Caco-2 (cell line): ENCODE measurements at places on chromosomes 7 and 10.
A peak's percentile ranks its signal among the peaks of the same experiment; 100 is the strongest.

GRCh38 chr10:78332012-78332411, 298.3 kb downstream of the RPS24 start:
- DNase-seq, result no peak

GRCh38 chr7:155190688-155191087, 107.0 kb upstream of the INSIG1 start:
- DNase-seq, result peak; percentile 82

DNA sequence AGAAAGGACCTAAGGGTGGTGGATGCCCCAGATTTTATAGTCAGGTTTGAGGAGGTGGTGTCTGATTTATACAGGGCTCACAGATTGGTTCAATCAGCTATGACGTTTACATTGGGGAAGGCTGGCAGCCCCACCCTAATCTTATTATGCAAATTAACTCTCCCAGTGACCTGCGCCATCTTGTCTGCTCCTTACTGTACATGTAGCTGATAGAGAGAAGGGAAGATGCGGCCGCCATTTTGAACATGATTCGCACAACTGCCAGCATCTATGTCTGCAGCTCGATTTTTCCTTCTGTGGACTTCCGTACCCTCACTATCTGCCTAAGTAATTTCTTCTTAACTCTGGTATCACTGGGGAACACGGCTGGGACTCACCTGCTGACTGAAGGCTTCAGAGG, 619.0 kb upstream of the DPP6 start:
- DNase-seq, result no peak

DNA sequence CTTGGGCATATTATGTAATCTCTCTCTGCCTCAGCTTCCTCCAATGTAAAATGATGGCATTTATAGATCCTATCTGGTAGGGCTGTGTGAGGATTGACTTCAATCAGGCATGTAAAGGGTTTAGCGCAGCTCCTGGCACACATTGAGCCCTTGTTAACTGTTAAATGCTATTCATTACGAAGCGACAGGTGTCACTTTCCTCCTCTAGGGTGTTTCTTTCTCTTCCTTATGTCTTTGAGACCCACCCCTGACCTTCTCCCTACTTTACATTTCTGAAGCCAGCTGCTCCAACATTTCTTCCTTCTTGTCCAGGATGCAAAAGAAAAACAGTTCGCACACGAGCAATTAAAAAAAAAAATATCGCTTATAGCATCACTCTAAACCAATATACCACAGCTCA, 5.7 kb upstream of the R3HCC1L start:
- no peak for DNase-seq

- no peak for DNase-seq
These were observed 5.6 kb upstream of the PCGF5 start for GRCh38 chr10:91214911-91215310.

GRCh38 chr10:33100781-33101391, 142.9 kb upstream of the ITGB1 start:
- DNase-seq, result no peak

DNA sequence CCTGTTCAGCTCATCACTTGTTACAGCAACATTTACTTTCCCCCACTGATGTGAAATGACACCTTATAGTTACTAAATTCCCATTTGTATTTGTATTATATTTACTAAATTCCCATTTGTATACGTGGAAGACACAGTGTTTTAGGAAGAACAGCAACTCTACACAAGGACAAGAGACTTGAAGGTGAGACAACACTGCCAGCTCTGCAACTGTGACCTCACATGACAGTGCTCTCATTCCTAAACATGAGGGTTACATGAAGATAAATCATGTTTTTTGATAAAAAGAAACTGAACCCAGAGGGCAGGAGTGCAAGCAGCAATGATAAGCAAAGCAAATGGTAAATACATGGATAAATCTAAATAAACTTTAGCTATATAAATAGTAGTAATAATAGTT, 60.3 kb downstream of the ATAD1 start:
- no peak for DNase-seq

- no peak for DNase-seq
These were observed 578.5 kb downstream of the SH2D4B start for GRCh38 chr10:81116201-81116600.

DNA sequence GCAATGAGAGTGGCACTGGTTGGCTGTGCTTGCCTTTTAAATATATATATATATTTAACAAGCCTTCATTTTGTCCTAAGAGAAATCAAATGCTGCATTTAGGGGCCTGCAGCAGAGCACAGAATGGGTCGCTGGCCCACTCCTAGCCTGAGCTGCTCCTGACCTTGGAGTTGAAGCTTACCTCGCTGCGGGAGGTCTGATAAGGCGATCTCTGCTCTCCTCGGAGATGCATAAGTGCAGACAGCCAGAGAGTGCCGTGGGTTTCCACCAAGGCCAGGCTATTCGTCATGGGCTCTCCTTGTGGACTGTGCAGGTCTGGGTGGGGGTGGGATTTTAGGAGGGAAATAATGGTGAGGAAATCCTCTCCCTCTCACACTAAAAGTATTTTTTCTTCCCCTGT, 99.5 kb upstream of the IKZF1 start:
- DNase-seq, result no peak

DNA sequence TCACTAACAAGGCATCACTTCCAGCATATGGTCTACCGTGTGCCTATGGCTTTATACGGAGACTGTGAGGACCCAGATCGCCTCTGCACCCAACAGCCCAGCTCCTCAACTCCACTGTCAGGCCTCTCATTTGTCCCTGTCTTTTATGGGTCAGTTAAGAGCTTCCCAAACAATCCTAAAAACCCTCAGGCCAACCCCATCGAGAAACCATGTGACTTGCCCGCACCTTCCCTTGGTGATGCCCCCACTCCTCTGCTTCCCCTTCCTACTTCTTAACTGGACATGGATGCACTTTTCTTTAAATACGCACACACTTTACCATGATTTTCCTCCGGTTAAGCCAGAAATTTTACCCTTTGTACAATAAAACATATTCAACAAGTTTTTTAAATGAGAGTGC, 46.8 kb downstream of the BAIAP2L1 start:
- DNase-seq, result no peak

DNA sequence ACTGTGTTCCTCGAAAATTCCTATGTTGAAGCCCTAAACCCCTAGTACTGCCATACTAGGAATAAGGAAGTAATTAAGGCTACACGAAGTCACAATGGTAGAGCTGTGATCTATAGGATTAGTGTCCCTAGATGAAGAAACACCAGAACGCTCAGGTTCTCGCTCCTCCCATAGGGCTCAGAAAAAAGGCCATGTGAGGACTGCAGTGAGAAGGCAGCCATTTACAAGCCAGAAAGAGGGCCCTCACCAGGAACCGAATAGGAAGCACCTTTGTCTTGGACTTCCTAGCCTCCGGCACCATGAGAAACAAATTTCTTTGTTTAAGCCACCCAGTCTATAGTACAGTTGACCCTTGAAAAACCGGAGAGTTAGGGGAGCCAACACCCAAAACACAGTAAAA, 46.2 kb downstream of the CACUL1 start:
- no peak for DNase-seq

DNA sequence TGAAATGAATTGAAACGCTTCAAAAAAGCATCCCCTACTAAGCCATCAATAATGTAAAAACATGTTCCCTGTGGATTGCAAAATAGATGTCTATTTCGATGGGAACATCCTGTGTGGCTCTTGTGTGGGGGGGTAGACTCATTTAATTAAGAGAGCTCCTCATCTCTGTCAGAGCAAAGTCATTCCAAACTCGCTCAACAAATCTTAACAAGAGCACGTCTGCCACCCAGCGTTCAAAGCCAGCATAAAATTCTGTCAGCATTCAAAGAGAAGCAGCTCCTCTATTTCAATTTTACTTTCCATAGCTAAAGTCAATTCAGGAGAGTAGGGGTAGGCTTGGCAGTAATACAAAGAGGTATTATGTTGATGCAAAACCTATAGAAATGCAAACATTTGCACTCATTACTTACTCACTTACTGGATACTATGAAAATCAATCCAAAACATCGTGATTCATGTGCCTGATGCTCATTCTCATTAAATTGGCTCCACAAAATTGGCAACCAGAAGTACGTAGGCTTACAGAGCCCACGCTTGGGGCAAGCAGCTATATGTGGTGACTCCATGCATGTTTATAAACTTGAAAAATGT, 114.9 kb downstream of the IPMK start:
- DNase-seq, result peak; percentile 71

DNA sequence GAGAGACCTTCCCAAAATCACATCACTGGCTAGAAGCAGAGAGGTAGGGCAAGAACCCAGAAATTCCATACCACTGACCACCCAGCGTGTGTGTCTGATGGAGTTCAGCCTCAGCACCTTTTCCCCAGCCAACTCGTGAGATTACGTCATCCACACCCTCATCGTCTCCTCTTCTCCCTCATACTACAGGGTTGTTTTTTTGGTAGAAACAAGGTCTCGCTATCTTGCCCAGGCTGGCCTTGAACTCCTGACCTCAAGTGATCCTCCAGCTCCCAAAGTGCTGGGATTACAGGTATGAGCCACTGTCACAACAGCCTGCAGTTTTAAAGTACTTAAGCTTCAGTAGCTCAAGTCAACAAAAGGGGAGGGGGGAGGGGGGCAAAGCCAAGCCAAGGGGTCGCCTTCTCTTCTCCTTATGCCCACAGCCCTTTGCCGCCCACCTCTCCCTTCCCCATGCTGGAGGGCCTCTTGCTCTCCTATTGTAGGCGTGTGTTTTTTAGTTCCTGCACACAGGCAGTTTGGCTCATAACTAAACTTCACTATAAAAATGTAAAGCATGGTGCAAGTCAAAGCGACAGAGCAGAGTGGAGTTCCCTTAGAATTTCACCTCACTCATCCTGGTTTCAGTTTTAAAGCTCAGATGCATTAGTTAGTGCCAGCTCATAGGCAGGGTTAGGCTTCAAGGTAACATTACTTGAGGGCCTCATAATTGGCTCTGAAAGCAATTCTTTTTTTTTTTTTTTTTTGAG, 5.2 kb upstream of the PRDX3 start:
- no peak for DNase-seq

- DNase-seq, result no peak
These were observed 563.0 kb downstream of the TCERG1L start for GRCh38 chr10:130748409-130749057.

- peak; percentile 70 for DNase-seq
These were observed 50.3 kb downstream of the PALD1 start for GRCh38 chr10:70528741-70529362.

DNA sequence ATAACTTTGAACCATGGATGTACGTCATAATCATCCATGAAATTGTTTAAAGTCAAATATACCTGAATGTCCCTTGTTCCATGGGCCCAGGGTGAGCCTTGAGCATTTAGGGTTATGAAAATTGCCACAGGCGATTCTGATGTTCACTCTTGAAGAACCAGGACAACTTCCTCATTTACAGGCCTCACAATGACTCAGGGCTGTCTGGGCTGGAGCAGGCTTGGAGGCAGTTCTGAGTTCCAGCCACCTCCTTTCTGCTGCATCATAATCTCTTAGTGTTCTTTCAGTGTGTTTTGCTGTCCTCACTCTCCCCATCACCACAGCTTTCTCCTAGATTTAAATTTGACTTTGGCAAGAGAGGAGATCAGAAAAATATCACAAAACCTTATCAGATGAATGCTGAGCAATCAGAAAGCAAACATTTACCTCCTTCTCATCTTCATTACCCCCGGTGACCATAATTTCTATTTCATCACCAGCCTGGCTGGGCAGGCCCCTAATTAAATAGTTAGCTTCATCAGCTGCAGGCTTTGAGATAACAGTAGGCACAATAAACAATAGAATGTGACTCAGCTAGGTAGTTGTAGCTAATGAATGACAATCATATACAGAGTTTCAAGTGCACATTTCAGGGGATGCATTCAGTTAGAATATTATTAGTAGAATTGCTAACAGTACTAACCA, 571.0 kb downstream of the SH2D4B start:
- DNase-seq, result peak; percentile 39

GRCh38 chr7:66627151-66627681, 1.5 kb upstream of the KCTD7 start:
- no peak for DNase-seq

DNA sequence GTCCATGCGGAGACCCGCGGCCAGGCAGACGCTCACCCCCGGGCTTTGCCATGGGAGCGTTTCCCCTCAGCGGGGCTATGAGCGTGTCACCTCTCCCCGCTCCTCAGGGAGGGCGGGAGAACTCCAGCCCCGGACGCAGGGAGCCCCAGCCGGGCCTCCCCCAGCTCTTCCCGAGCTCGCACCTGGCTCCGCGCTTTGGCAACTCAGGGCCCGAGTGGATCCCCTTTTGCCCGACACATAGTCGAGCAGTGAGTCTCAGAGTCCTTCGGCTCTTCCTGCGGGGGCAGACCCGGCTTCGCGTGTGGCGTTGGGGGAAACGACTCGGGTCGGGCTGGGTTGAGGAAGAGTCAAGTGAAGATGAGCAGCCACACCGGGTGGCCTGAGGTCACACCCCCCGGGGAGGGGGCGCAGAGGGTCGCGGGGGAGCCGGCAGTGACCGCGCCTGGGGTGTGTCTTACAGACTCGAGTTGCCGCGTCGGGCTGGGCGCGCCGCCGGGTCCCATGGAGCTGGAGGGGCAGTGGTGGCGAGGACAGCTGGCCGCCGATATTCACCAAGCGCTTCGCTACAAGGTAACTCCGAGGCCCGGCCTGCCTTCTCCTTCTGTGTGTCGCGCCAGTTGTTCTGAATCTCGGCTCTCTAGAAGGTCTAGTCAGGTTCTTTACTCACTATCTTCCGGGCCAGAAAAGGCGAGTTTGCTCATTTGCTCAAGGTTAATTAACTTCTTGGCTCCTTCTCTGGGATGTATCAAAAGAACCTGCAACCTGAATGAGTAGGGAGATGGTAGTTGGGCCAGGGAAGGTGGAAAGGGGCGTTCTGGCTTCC, 721 bp downstream of the CCNJ start:
- DNase-seq, result peak; percentile 53
